A549 treated with Hydrocortisone at 1 μM for 4 hours (cell line): ENCODE measurements at places on chromosomes 3 and 15. TPM values are rescaled to one million over a fixed set of nuclear protein-coding genes. Genes with fewer than 3 reads are reported as not detected.

The GOLGA8T gene
- total RNA-seq: 0.91 to 1.7 TPM (median 1.6 TPM) in 5 replicates

The GOLGA8G gene
- total RNA-seq: not detected in 5 replicates

The CPN2 gene
- not detected in 5 replicates for total RNA-seq

The DPPA4 gene
- not detected in 5 replicates for total RNA-seq

The MCTP2 gene
- total RNA-seq: not detected in 5 replicates

The SLC12A1 gene
- not detected in 5 replicates for total RNA-seq

The CCDC39 gene
- not detected in 5 replicates for total RNA-seq
